ENCODE measurements at places on chromosomes 5 and 9.

DNA sequence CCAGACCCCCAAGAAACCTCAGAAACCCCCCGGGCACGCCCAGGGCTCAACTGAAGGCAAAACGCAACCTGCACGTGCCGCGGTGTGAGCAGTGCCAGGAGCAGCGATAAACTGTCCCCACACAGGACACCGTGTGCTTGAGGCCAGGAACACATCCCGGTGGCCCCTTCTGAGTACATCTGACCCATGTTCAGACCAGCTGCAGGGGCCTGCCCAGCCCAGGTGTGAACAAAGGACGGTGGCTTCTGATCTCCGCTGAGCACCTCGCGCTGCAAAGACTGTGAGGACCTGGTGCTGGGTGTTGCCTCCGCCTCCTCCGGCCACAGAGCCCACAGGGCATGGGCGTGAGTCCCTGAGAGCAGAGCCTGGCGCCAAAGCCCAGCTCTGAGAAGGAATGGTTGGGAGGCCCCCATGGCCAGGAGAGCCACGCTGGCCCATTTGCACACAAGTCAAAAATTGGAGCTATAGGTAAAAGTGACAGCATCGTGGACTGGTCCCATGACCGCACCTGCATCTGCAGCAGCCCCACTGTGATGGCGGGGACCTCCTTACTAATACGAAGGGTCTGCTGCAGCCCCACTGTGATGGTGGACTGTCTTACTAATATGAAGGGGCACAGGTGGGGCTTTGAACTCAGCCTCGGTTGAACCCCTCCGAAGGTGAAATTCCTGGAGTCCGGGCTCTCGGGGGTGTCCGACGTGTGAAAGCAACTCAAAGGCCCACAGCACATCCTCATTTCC lies 31.5 kb downstream of the NDUFS6 start:
- H3K27me3 ChIP-seq = no peaks in the 10 kb centered on the region
- DNase-seq = no peak
- H3K36me3 ChIP-seq = no peaks in the 10 kb centered on the region
- no peak overlapping the region for H3K27ac ChIP-seq

DNA sequence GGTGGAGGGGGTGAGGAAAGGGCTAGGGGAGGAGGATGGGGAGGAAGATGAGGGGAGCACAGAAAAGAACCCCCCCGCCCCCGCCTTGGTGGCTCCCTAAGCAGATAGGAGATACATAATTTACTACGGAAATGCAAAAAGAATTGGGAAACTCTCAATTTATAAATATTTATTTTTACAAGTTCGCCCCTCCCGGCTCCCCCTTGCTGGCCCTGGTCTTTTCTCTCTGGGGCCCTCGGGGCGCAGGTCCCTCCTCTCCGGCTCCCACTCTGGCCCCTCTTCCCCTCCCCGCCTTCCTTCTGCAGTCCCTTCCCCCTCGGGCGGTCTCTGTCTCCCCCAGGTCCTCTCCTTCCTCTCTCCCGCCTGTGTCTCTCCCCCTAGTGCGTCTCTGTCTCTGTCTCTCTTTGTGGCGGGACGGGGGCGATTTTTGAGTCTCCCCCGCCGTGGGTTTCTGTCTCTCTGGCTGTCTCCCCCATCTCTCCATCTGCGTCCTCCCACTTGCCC lies 173.6 kb upstream of the IER5L start:
- peaks cover 5% of the 10 kb centered on the region for H3K27me3 ChIP-seq
- peak; percentile 38 for DNase-seq
- H3K36me3 ChIP-seq = peaks cover 3% of the 10 kb centered on the region

- H3K36me3 ChIP-seq = no peaks in the 10 kb centered on the region
- no peak overlapping the region for H3K27ac ChIP-seq
- no peak for DNase-seq
Measured at GRCh38 chr9:105994970-105995369, 300.6 kb downstream of the TMEM38B start.

DNA sequence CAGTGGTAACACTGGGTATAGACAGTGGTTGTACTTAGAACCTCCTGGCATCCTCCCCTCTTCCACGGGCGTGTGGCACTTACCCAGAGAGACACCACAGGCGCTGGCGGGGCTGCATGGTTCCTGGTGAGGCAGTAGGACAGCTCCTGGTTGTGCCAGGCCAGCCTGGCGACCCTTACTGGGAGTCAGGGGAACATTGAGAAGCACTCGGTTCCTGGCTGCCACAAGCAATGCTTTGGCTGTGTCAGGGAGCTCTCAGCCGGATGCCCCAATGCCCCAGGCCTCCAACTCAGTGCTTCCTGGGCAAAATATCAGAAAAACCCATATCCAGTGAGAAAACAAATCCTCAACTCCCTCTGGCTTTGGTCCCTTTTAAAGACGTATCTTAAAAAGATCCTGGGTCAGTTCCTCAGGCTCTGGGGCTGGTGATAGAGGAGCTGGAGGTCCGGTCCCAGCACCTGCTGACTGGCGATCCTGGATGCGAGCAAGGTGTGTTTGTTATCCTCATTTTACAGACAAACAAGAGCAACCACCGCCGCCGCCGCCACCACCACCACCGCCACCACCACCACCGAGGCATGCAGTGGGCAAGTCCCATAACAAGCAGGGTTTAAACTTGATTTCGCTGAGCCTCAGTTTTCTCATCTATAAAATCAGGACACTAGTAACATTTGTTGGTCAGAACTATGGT lies 4.2 kb downstream of the NKX2-5 start:
- H3K27ac ChIP-seq = no peak overlapping the region
- H3K36me3 ChIP-seq = no peaks in the 10 kb centered on the region
- H3K4me3 ChIP-seq = no peak overlapping the region
- peaks cover 16% of the 10 kb centered on the region for H3K4me1 ChIP-seq
- peaks cover 36% of the 10 kb centered on the region for H3K27me3 ChIP-seq
- no peak for DNase-seq

DNA sequence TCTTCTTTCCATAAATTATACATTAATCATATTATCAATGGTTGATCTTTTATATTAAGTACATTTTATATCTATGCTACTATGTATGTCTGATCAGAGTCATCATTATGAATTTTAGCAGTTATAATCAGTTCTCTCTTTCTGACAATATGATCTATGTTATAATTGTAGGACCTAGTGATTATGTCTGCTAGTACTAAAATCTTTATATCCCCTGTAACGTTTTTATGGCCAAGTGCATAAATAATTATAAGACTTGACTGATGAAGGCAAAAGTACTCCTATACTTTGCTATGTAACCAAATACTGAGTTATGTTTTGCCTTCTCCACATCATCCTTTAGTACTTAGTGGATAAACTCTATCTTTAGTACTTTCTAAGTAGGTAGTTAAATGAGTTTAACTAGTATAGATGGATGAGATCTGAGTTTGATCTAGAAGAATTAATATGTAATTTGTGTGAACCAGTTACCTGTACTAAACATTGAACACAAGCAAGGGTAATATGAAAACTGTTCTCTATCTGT lies 75.4 kb downstream of the SLF1 start:
- H3K4me1 ChIP-seq = no peaks in the 10 kb centered on the region
- H3K4me3 ChIP-seq = no peak overlapping the region
- H3K27ac ChIP-seq = no peak overlapping the region
- no peaks in the 10 kb centered on the region for H3K27me3 ChIP-seq
- no peaks in the 10 kb centered on the region for H3K36me3 ChIP-seq
- DNase-seq = no peak

- no peaks in the 10 kb centered on the region for H3K36me3 ChIP-seq
- peaks cover 11% of the 10 kb centered on the region for H3K27me3 ChIP-seq
- H3K4me3 ChIP-seq = no peak overlapping the region
- H3K27ac ChIP-seq = no peak overlapping the region
Measured at GRCh38 chr9:108854641-108855528, 901 bp downstream of the ACTL7B start.

GRCh38 chr9:36018129-36018528 lies 18.6 kb upstream of the RECK start:
- no peak for DNase-seq
- no peak overlapping the region for H3K27ac ChIP-seq
- H3K27me3 ChIP-seq = peaks cover 5% of the 10 kb centered on the region
- H3K4me1 ChIP-seq = peaks cover 9% of the 10 kb centered on the region
- H3K4me3 ChIP-seq = no peak overlapping the region
- peaks cover 6% of the 10 kb centered on the region for H3K36me3 ChIP-seq

- H3K4me1 ChIP-seq = peaks cover 12% of the 10 kb centered on the region
- H3K4me3 ChIP-seq = no peak overlapping the region
- H3K27ac ChIP-seq = no peak overlapping the region
- H3K27me3 ChIP-seq = peaks cover 4% of the 10 kb centered on the region
- H3K36me3 ChIP-seq = no peaks in the 10 kb centered on the region
Measured at GRCh38 chr5:73274881-73275663, 102.1 kb downstream of the TMEM174 start.

GRCh38 chr5:73693573-73694061 lies 67.6 kb downstream of the ARHGEF28 start:
- H3K27ac ChIP-seq = no peak overlapping the region
- peaks cover 30% of the 10 kb centered on the region for H3K4me1 ChIP-seq
- no peaks in the 10 kb centered on the region for H3K36me3 ChIP-seq

DNA sequence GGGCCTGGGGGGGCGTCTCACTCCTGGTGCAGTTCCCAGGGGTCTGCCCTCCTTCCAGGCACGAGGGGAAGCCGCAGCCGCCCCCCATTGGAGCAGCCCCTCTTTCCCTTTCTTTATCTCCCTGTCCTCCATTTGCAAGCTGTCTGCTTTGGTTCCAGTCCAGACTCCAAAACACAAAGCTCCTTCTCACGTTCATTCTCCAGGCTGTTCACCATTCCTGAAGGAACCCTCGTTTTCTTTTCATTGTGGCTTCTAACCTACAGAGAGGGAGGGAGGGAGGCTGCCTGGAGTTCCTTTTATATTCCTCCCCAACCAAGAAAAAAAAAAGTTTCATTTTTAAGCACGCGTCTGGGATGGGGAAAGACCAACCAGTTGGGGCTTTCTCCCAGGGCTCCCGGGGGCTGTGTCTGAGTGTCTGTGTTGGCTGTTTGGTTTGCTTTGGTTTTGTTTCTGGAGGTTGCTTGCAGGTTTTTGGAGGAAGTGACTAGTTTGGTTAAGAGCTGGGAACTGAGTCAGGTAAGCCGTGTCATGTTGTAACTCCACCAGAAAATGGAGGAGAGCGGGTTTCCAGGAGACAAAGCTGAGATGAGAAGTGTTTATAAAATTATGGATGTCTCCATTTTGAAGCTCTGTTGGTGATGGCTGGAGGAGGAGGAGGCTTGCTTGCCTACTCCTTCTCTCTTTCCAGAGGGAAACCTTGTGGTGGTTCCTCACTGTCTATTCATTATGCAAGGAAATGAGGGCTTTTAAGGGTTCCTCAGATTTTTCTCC lies 1.6 kb downstream of the ZNF462 start:
- peak overlapping the region; percentile 96 for H3K27ac ChIP-seq
- peaks cover 17% of the 10 kb centered on the region for H3K27me3 ChIP-seq
- peak overlapping the region; percentile 98 for H3K4me3 ChIP-seq

GRCh38 chr5:26121338-26121737 lies 917.0 kb downstream of the CDH9 start:
- H3K27me3 ChIP-seq = no peaks in the 10 kb centered on the region
- H3K4me3 ChIP-seq = no peak overlapping the region
- no peaks in the 10 kb centered on the region for H3K36me3 ChIP-seq
- DNase-seq = peak; percentile 8
- H3K27ac ChIP-seq = no peak overlapping the region
- peaks cover 3% of the 10 kb centered on the region for H3K4me1 ChIP-seq

- H3K4me3 ChIP-seq = no peak overlapping the region
- no peak overlapping the region for H3K27ac ChIP-seq
- peaks cover 6% of the 10 kb centered on the region for H3K27me3 ChIP-seq
- H3K4me1 ChIP-seq = peaks cover 8% of the 10 kb centered on the region
Measured at GRCh38 chr5:95735406-95735805, 4.3 kb downstream of the RHOBTB3 start.

Data from endothelial cell (in vitro differentiated cells).